ENCODE measurements at places on chromosomes 12 and 14. TPM values are rescaled to one million over a fixed set of nuclear protein-coding genes. Genes with fewer than 3 reads are reported as not detected.

- H3K36me3 ChIP-seq, result peaks cover 3% of the 10 kb centered on the region
- DNase-seq, result no peak
- H3K27me3 ChIP-seq, result no peaks in the 10 kb centered on the region
- peaks cover 11% of the 10 kb centered on the region for H3K4me1 ChIP-seq
- H3K4me3 ChIP-seq, result no peak overlapping the region
Observed at GRCh38 chr12:95997911-95998510, 1.9 kb upstream of the HAL start.

Gene CIT
- 132 TPM for total RNA-seq

GRCh38 chr12:47022296-47022695, 57.1 kb upstream of the PCED1B start:
- H3K27ac ChIP-seq, result no peak overlapping the region
- DNase-seq, result no peak
- H3K27me3 ChIP-seq, result peaks cover 10% of the 10 kb centered on the region
- no peaks in the 10 kb centered on the region for H3K4me1 ChIP-seq

DNA sequence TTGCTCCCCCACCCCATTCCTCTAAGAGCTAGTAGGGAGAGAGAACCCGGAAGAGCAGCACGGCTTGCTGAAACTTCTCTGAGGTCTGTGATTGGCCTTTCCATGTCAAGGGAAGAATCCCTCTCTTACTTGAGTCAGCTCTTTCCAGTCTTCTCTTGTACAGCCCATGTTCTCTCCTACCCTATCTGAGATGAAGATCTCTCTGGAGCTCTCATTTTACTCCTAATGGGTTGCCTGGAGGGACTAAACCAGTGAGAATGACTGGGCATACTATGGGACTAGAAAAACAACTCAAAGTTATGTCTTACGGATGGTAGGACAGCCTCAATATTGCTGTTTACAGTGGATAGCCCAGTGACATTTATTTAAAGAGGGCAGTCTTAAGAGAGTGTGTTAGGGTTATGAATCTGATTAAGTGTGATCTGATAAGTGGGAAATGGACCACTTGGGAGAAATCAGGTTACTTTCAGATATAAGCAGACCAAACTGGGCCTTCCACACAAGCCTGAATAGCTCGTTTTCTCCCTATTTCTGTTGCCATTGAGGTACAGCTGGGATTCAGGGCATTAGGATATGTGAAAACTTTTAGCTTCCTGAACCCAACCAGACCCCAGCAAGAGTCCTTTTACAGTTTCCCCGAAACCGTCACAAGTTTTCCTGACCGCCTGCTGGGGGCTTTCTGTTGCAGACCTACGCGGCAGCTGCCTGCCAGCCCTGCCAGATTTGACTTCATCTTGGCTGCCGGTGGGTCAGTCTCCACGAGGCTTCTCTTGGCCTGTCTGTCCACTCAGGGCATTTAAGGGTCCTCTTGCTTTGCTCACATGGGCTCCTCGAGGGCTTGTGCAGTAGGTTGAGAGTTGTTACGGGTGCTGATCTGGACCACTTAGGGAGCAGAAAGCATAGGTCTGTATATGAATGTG, 16.9 kb downstream of the ETV6 start:
- H3K27me3 ChIP-seq, result no peaks in the 10 kb centered on the region
- no peak overlapping the region for H3K27ac ChIP-seq
- H3K4me3 ChIP-seq, result no peak overlapping the region
- H3K4me1 ChIP-seq, result peaks cover 42% of the 10 kb centered on the region
- peaks cover 41% of the 10 kb centered on the region for H3K36me3 ChIP-seq

- peaks cover 12% of the 10 kb centered on the region for H3K27me3 ChIP-seq
- no peak overlapping the region for H3K4me3 ChIP-seq
- no peak for DNase-seq
- H3K4me1 ChIP-seq, result peaks cover 4% of the 10 kb centered on the region
- H3K27ac ChIP-seq, result no peak overlapping the region
Observed at GRCh38 chr14:105126981-105127329, 41.6 kb downstream of the JAG2 start.

Gene GRIP1
- 0.85 TPM for total RNA-seq

DNA sequence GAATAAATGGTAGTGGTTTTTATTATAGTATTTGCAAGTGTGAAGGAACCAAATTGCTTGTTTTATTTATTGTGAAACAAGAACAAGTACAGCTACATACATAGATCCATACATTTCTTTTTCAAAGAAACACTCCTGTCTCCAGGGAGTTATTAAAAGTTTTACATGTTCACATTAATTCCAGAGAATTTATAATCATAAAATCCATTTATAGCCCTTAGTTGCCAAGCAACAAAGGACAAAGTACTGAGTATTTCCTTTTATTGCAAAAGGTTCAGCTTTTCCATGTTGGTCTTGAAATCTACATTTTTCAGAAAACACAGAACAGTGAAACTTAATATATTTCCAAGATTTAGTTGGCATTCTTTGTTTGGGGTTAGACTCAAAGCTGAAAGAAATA, 9.5 kb downstream of the MYRFL start:
- no peak overlapping the region for H3K27ac ChIP-seq
- DNase-seq, result no peak
- peaks cover 8% of the 10 kb centered on the region for H3K27me3 ChIP-seq
- no peaks in the 10 kb centered on the region for H3K36me3 ChIP-seq

DNA sequence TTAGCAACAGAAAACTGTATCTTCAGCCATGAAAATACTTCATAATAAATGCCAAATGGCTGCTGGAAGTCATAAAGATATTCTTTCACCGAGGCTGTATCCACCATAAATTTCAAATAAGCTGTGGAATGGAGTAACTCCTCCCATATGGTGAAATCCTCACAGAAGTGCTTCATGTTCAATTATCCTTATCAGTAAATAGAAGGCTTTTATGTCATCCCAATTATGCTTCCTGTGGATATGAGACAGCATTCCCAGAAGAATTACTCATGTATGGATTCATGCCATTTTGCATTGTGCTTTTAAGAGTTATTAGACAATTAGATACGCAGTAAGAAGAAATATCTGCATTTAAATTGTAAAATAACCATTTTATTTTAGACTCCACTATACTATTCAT, 99.0 kb downstream of the RTN1 start:
- no peak for DNase-seq
- no peaks in the 10 kb centered on the region for H3K4me1 ChIP-seq
- no peak overlapping the region for H3K27ac ChIP-seq
- no peaks in the 10 kb centered on the region for H3K36me3 ChIP-seq

Gene LBHD2
- not detected for total RNA-seq

Gene SLC17A8
- not detected for total RNA-seq

Gene TEP1
- 42.9 TPM for total RNA-seq

DNA sequence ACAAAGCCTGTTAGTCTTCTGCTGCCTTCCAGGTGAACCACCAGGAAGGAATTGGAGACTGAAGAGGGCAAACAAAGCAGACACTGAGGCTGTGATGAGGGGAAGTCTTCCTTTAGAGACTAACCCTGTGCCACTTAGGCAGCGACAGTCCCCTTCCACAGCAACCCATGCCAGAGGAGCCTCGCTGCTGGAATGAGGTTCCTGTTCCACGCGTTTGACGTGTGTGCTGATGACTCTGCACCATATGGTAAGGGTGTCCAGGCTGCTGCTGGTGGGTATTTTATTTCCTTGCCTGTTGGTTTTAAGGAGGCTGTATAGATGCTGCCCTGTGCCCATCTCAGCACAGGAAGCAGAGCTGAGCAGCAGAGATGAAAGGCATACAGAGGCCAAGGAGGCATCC, 361.9 kb upstream of the FKBP4 start:
- H3K4me3 ChIP-seq, result no peak overlapping the region
- no peak overlapping the region for H3K27ac ChIP-seq
- no peaks in the 10 kb centered on the region for H3K4me1 ChIP-seq
- no peak for DNase-seq
- no peaks in the 10 kb centered on the region for H3K36me3 ChIP-seq
- H3K27me3 ChIP-seq, result no peaks in the 10 kb centered on the region

- H3K27me3 ChIP-seq, result no peaks in the 10 kb centered on the region
- no peak for DNase-seq
- H3K4me1 ChIP-seq, result no peaks in the 10 kb centered on the region
- H3K4me3 ChIP-seq, result no peak overlapping the region
- no peaks in the 10 kb centered on the region for H3K36me3 ChIP-seq
- no peak overlapping the region for H3K27ac ChIP-seq
Observed at GRCh38 chr12:32939801-32940200, 43.2 kb upstream of the PKP2 start.

Gene KLRF2
- 0.29 TPM for total RNA-seq

DNA sequence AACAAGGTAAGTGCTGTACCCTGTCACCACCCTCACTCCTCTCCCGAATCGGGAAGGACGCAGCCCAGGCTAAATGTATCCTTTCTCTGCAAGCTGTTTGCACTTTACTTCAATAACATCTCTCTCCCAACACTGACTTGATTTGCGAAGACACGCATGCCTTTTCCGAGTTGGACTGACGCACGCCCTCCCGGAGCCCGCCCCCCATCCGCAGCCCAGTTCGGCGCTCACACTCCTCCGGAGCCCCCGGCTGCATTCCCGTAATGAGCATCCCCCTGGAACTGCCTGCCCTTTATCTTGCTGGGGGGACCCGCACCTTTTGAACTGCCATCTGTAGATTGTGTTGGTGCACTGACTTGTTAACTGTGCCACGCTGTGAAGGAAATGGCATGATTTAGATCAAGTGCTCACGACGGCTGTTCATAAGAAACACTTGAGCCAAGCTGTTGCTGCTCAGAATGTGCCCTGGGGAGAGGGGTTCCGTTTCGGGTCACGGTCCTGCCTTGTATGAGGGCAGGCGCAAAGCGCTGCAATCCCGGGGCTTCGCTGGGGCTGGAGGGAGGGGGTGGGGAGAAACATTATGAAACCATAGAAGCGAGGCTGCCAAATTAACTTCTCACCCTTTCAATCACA, 176.6 kb upstream of the CDKN3 start:
- H3K4me1 ChIP-seq, result peaks cover 10% of the 10 kb centered on the region
- H3K4me3 ChIP-seq, result no peak overlapping the region
- no peak for DNase-seq
- H3K36me3 ChIP-seq, result no peaks in the 10 kb centered on the region

- H3K36me3 ChIP-seq, result peaks cover 32% of the 10 kb centered on the region
- H3K27ac ChIP-seq, result peak overlapping the region; percentile 97
- H3K4me1 ChIP-seq, result peaks cover 39% of the 10 kb centered on the region
- H3K27me3 ChIP-seq, result no peaks in the 10 kb centered on the region
Observed at GRCh38 chr12:56119361-56119796, 1.3 kb downstream of the ZC3H10 start.

GRCh38 chr12:55818140-55818728, 393 bp downstream of the ORMDL2 start:
- H3K4me3 ChIP-seq, result no peak overlapping the region
- no peak for DNase-seq
- peaks cover 45% of the 10 kb centered on the region for H3K36me3 ChIP-seq
- peaks cover 43% of the 10 kb centered on the region for H3K4me1 ChIP-seq

DNA sequence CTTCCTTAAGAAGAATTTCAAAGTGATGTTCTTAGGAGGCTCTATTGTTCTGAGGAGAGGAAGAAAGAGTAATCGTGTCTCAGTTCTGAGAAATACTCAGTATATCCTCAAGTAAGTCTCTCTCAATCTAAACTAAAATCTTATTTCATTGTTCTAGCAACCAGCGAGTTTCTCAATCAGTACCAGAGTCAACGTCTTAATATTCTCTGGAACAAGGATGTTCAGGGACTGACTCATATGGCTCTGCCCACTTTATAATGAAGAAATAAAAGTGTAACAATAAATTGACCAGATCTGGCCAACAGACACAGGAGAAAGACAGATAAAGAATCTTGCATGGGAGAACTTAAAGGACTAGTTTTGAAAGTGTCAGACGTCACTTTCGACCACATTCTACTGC, 469.8 kb upstream of the FLRT2 start:
- H3K36me3 ChIP-seq, result no peaks in the 10 kb centered on the region
- H3K4me3 ChIP-seq, result no peak overlapping the region
- no peak for DNase-seq
- no peak overlapping the region for H3K27ac ChIP-seq
- H3K27me3 ChIP-seq, result no peaks in the 10 kb centered on the region

DNA sequence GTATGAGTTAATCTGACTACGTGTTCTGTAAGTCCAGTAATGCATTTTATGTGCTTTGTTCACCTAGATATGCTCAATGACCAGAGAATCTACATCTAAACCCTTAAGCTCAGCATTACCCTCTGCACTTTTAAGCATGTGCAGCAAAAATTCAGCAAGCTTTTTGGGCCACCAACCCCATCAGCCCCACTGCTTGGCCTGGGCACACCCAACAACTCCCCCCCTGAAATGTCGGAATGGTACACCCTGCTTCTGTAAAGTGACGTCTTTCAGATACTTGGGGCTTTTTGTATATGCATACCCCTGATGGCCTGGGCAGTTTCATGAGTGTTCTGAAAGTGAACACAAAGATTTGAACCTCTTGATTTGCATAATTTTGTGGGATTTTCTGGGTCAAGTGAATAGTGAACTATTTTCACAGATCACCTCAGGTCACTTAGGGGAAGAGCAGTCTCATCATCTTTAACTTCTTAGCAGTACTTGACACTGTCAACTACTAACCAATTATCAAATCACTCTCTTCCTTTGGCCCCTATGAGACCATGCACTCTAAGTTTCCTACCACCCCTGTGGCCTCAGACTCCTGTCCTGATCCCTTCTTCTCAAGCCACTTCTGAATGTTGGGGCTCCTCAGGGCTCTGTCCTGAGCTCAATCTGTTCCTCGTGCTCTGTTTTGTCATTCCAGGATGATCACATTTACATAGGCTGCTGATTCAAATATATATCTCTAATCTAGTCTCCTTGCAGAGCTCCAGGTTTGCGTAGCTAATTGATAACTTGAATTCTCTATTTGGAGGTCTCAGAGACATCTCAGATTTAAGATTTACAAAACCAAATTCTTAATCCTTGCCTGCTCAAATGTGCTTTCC, 36.3 kb upstream of the PPM1A start:
- peaks cover 9% of the 10 kb centered on the region for H3K27me3 ChIP-seq
- no peaks in the 10 kb centered on the region for H3K4me1 ChIP-seq
- H3K36me3 ChIP-seq, result no peaks in the 10 kb centered on the region
- H3K27ac ChIP-seq, result no peak overlapping the region
- no peak overlapping the region for H3K4me3 ChIP-seq

DNA sequence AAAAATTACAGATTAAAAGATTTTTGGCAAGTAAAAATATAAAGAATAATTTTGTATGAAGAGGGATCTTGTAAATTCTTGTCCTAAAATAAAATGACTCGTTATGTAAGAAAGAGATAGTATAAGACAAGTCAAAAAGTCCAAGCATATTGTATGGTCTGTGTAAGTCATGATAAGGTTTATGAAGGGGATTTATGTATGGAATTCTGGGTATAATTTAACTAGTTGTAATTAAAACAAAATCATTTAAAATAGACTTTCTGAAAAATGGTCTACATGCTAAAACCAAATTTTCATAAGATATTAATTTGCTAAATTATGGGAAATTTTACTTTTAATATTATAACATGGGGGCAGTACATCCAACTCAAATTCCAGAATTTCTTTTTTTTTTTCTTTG, 17.6 kb upstream of the PEX5 start:
- H3K4me1 ChIP-seq, result no peaks in the 10 kb centered on the region
- peaks cover 30% of the 10 kb centered on the region for H3K27me3 ChIP-seq
- H3K4me3 ChIP-seq, result no peak overlapping the region
- H3K36me3 ChIP-seq, result peaks cover 6% of the 10 kb centered on the region

Gene TSPAN19
- total RNA-seq, result not detected

GRCh38 chr14:57933349-57933748, 67.5 kb upstream of the SLC35F4 start:
- no peak for DNase-seq
- H3K27me3 ChIP-seq, result no peaks in the 10 kb centered on the region
- H3K4me3 ChIP-seq, result no peak overlapping the region
- H3K27ac ChIP-seq, result no peak overlapping the region
